ENCODE measurements at places on chromosomes 6 and 20.

DNA sequence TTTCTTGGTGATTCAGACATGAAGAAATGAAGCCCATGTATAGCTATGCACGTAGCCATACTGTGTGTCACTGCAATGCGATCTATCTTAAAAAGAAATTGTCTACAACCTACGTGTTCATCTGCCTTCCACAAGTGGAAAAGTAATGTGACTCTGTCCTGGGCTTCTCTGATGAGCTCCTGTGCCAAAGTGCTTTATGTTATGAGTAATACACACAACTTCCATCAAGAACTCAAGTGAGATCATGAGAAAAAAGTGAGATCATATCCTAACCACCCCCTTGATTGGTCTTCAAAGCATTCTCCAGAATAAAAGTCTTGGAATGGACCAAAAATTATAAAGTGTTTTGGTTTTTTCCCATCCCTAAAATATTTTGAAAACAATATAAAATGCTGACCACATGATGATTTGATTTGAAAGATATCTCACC is 114.3 kb downstream of the DST start:
- DNase-seq = no peak

DNA sequence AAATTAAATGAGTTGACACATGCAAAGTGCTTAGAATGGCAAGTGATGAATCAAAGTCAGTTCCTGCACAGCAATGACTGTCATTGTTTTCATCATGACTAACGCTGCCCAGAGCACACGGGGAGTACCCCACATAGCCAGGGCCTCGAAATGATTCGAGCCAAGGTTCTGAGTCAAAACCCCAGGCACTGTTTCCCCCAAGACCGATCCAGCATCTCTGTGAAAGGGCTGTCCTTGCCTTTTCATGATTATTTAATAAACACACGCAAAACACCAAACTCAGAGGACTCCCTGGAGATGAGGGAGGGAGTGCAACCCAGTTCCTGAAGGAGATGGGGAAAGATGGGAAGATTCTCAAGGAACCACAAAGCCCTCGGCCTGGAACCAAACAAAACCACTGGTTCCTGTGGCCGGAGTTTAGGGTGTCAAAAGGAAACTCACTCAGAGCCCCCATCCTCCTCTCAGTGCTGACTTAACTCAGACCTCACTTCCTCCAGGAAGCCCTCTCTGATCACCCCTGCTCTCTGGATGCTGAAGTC is 3.8 kb downstream of the PREX1 start:
- no peak for DNase-seq

GRCh38 chr6:72552938-72553337 is 68.9 kb upstream of the KCNQ5 start:
- DNase-seq = no peak

- DNase-seq = no peak
Observed at GRCh38 chr6:163616452-163616851, 201.9 kb downstream of the QKI start.

DNA sequence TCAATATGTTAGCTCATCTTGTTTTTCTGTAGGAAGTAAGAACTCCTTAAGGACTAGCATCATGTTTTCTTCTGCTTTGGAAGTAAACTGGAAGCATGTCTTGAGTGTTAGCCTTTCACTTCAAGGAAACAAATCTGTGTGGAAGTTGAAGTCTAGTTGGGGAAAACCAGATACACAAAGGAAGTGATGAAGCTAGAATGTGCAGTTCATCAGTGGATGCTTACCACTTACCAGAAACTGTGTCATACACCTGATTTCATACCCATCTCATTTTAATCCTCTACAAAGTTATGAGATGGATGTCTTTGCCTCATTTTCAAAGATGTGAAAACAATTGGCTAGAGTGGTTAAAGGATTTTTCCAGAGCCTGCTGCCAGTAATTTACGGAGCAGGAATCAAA is 75.8 kb downstream of the TMEM170B start:
- DNase-seq = no peak

DNA sequence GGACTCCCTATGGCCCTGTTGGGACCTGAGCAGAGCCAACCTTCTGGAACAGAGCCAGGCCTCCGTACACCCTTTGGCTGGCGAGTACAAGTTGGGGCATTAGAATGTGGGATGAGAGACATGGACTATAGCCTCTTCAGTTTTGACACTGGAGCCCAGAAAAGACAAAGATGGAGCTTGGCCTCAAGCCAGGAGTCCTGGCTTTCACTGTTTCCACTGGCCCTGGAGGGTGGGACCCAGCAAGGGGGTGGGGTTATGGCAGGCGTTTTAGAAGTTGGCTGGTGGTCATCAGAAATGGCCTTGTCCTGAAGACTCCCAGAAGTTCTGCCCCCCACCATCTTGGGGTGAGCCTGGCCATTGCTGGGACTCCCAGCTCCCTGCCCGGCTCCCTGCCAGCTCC is 21.8 kb downstream of the ITPR3 start:
- DNase-seq = no peak

- no peak for DNase-seq
Observed at GRCh38 chr6:17086469-17086868, 15.4 kb upstream of the STMND1 start.

GRCh38 chr6:39411465-39411864 is 89.0 kb upstream of the KCNK16 start:
- no peak for DNase-seq

DNA sequence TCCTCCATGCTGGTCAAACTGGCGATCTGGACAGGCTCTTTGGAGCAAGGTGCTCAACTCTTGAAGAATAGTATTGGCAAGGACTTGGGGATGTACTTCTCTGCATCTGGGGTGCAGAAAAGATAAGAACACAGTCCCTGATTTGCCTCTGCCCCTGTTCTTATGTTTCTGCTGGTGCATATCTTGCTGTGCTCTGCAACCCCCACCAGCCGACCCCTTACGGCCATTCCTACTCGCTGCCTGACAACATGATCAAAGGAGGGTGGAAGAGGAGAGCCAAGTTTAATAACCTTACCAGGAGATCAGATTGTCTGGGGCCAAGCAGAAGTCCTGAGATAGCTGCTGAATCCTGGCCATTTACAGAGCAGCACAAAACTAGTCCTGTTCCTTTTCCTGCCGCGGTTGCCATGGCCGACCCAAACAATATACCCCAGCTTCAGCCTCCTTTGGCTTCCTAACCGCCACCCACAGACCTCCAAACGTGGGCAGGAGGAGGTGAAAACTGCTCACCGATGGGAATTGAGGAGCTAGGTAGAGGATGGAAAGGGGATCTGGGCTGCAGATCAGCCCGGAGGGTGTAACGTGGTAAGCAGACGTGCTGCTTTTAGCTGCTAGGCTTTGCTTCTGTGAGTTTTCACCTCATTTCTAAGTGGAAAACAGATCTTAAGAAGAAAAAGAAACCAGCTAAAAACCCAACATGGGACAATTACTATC is 60.9 kb downstream of the ATXN1 start:
- no peak for DNase-seq

- no peak for DNase-seq
Observed at GRCh38 chr20:41027872-41028358, 707 bp upstream of the TOP1 start.

DNA sequence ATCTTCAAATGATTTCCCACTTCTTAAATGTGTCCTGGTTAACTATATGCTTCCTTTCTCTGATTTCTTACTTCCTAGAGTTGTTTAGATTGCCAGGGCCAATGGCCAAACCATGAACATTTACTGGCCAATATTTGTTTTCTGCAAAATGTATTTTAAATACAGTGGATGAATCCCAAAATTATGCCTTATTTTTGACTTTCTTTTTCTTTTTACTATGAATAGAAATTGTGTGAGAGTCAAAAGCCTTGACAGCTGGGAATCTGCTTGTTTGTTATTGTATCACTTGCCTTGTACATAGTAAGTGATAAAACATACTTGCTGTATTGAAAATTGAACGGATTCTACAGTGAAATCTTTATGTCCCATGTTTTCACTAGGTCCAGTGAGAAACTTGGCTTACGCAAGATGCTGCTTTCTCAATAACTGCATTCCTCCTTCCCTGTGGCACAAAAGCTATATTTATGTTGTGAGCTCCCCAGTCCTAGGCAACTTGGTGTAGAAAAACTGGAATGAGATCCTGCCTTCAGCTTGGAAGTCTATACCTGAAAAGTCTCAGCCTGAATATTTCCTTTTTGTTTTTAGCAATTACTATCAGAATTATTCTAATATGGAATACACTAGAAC is 295.2 kb downstream of the EPHA7 start:
- no peak for DNase-seq

GRCh38 chr6:113848811-113849210 is 8.3 kb upstream of the MARCKS start:
- no peak for DNase-seq

DNA sequence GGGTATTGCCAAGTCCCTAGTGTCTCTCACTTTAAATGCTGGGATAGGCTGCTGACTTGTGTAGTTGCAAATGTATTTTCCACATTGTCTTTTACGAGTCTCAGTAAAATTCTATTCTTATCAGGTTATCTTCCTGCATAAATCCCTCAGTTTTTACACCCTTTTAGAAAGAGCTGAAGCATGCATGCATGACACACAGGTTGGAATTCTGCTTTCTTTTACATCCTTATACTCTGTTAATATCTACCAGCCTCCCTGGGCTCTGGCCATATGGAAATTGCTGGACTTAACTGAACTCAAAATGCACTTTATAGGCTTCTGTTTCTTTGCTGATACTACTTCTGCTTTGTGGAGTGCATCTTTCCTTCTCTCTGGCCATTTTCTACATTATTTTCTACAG is 477.4 kb downstream of the FRK start:
- no peak for DNase-seq

DNA sequence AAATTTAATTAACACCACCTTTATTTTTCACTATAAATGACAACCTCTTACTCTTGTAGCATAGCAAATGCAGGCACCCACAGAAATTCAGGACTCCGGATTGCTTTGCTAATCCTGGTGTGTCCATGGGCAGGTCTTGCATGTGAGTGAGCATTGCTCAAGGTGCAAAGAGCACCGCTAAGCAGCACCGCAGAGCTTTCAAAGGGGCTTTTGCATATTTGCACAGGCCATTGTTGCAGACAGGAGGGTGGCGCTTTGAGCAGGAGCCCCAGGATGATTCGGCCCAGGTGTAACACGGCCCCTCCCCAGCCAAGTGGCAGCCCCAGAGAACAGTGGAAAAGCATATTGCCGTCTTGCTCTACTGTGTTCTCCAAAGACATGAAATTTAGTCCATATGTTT is 293.2 kb downstream of the NRN1 start:
- no peak for DNase-seq

DNA sequence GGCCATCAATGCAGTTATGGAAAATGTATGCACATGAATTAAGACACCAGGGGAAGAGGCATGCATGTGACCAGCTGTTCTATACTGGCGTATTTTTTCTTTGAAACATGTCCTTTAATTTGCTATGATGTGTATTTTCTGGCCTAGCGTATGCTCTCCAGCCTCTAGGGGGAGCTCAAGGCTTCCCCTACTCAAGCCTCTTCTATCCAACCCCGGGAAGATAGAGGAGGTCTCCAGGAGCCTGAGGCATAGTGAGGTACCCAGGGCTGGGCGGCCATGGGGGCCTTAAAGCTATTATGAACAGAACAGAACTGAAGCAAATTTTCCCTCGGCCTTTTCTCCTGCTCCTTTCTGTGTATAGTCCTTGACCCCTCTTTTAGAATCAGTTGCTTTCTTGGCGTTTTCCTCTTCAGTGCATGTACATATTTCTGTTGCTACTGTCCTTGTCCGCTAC is 528.9 kb downstream of the MAFB start:
- no peak for DNase-seq

GRCh38 chr6:49732781-49733180 is 11.4 kb downstream of the CRISP3 start:
- DNase-seq = no peak

GRCh38 chr6:79833264-79833963 is 113.9 kb downstream of the ELOVL4 start:
- no peak for DNase-seq

DNA sequence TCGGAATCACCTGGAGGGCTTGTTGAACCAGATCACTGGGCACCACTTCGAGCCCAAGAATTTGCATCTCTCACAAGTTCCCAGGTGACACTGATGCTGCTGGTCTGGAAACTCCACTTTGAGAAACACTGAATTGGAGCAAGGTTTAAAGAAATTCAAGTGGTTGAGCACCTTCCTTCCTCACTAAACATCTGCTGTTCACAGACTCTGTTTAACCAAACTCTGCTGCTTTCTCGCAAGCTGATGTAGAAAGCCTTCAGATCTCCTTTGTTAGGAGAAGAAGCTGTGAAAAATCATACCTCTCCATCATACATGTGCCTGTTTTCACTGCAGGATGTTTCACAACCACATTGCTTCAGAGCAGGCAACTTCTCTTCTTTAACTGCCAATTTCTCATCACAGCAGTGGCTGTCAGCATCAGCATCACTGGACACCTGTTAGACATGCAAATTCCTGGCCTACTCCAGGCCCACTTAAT is 87.5 kb upstream of the TOP1 start:
- no peak for DNase-seq

GRCh38 chr6:52503851-52504781 is 72.7 kb downstream of the TRAM2 start:
- DNase-seq = no peak

Measured in activated CD8-positive, alpha-beta memory T cell treated with anti-CD3 and anti-CD28 coated beads for 1 hour (primary cell).